ENCODE measurements at places on chromosomes 7 and 10.

DNA sequence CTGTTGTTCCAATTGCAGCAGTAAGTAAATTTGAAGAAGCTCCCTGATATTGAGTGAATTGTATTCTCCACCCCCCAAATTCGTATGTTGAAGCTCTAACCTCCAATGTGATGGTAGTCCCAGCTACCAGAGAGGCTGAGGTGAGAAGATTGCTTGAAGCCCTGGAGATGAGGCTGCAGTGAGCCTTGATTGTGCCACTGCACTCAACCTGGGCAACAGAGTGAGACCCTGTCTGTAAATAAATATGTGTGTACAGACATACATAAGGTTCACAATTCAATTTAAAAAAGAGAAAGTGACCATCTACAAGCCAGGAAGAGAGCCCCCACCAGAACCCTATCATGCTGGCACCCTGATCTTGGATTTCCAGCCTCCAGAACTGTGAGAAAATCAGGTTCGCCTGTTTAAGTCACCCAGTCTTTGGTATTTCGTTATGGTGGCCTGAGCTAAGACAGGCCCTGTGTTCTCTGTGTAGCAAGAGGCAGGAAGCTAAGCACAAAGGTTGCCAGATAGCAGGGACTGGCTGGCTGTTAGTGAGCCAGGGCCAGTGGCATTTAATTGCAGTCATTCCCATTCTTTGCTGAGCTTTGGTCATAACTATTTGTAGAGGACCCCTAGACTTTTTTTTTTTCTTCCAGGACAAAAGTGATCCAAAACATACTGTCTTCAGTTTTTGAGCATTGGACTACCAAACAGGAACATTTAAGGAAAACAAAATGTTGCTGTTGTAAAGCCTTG lies 45.6 kb downstream of the AUTS2 start:
- DNase-seq: no peak

- DNase-seq: no peak
These were observed 26.8 kb downstream of the PRPF18 start for GRCh38 chr10:13613519-13613918.

GRCh38 chr10:78905957-78906308 lies 162.8 kb upstream of the ZMIZ1 start:
- DNase-seq: no peak

- no peak for DNase-seq
These were observed 8.3 kb upstream of the SMKR1 start for GRCh38 chr7:129494041-129494440.

GRCh38 chr10:117884093-117884492 lies 162.6 kb downstream of the RAB11FIP2 start:
- no peak for DNase-seq

DNA sequence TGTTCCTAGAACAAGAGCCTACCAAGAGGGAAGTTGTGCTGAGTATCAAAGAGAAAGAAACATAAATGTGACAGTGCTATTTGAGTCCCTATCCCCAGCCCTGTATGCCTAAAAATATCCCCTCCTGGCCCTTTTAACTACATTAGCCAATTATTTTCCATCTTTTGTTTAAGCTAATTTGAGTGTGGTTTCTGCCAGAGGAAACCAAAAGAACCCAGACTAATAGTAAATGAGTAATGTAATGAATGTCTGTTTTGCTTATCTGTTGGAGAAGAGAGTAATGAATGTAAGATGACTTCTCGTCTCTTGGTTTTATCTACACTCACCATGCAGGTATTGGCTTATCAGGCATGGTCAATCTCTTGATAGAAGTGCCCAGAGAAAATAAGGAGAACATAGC lies 134.4 kb upstream of the CDK1 start:
- DNase-seq: no peak

DNA sequence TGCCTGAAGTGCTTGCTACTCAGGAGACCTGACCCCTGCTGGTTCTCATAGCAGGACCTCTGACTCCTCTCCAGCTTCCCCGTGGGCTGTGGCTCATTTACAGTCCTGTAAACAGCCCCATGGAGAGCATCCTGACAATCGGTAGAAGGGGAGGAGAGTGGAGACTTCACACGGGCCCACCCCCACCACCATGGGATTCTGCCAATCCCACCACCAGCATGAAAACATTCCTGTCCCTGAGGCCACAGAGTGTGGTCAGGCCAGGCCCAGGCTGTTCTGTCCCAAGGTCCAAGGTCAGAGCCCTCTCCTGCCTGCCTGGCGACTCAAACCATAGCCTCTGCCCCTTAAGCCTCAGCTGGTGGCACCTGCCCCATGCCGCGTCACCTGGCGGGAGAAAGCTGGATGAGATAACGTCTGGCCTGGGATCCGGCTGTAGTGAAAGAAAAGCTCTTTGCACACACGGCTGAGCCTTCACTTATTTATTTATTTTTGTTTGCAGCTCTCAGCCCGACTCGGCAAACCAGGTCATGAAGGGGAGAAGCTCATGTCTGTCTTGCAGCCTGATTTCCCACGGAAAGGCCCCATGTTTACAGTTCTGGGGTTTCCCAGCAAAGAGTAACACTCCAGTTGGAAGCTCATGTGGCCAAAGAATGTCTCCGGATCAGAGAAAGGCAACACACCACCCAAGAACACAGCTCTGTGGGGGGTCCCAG lies 293.6 kb upstream of the ZMIZ1 start:
- DNase-seq: no peak

DNA sequence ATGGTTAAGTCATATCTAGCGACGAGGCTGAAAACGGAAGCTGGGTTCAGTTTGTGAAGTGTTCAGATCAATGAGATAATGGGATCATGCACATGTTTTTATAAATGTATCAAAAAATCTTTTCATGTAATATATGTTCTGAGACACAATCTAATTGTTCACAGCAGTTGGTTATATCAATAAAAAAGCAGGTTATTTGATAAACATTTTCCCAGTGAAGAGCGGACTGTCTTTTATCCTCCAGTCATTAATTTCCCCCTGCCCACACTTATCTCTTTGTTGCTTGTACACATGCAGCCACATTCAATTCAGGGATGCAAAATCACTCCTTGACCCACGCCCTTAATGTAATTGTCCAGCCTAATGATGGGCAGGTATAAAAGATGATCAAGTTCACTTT lies 563.1 kb downstream of the INHBA start:
- DNase-seq: no peak

DNA sequence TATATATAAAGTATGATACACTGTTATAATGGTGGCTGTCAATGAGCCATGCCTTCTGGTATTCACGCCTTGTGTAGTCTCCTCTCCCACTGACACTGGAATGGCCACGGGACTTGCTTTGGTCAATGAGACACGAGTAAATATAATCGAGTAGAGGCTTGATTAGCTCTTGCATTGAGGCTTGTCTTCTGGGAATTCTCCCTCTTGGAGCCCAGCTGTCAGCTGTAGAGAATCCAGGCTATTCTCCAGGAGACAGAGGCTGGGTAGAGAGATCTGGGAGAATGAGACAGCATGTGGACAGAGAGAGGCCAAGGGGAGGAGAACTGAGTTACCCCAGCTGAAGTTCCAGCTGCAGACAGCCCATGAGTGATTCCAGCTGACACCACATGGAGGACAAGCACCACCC lies 25.2 kb upstream of the PLCE1 start:
- no peak for DNase-seq

- no peak for DNase-seq
These were observed 224.7 kb downstream of the HECW1 start for GRCh38 chr7:43337191-43337590.

DNA sequence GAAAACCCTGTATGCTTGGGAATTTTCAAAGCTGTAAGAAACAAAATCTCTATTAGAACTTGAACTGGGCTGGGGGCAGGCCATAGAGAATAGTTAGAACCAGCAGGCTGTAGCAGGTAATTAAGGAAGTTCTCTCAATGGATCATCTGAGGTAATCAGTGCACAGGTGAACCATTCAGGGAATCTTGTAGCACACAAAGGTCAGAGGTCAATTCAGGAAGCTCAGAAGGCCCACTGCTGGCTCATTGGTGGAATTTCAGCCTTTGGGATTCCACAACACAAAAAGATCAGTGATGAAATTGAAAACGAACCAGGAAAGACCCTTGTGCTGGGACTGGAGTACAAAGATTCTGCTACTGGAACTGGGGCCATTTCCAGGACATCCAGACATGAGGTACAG lies 82.0 kb downstream of the TMEM168 start:
- no peak for DNase-seq

GRCh38 chr7:52311886-52312285 lies 723.5 kb upstream of the POM121L12 start:
- DNase-seq: no peak

DNA sequence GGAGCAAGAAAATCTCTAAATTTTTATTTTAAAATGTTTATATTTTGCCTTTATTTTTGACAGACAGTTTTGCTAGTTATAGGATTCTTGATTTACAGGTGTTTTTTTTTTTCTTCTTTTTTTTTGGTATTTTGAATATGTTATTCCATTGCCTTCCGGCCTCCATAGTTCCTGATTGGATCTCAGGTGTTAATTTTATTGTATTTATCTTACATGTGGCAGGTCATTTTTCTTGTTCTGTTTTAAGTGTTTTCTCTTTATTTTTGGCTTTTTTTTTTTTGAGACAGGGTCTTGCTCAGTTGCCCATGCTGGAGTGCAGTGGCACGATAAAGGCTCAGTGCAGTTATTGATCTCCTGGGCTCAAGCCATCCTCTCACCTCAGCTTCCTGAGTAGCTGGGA lies 73.9 kb downstream of the MLLT10 start:
- DNase-seq: no peak
